Heart right ventricle (tissue), 16 donors: ENCODE measurements at places on chromosomes 16 and 17.

- H3K4me3 ChIP-seq = no peak overlapping the region
- H3K4me1 ChIP-seq = no peaks in the 10 kb centered on the region
- H3K27me3 ChIP-seq = no peaks in the 10 kb centered on the region
Measured at GRCh38 chr17:65685110-65685509, 123.7 kb upstream of the AXIN2 start.

GRCh38 chr17:59669411-59669810 is 37.8 kb downstream of the PTRH2 start:
- H3K27me3 ChIP-seq = no peaks in the 10 kb centered on the region
- H3K36me3 ChIP-seq = peaks cover 55% of the 10 kb centered on the region
- no peak for DNase-seq
- no peak overlapping the region for H3K4me3 ChIP-seq
- peak overlapping the region; percentile 60 for H3K27ac ChIP-seq

DNA sequence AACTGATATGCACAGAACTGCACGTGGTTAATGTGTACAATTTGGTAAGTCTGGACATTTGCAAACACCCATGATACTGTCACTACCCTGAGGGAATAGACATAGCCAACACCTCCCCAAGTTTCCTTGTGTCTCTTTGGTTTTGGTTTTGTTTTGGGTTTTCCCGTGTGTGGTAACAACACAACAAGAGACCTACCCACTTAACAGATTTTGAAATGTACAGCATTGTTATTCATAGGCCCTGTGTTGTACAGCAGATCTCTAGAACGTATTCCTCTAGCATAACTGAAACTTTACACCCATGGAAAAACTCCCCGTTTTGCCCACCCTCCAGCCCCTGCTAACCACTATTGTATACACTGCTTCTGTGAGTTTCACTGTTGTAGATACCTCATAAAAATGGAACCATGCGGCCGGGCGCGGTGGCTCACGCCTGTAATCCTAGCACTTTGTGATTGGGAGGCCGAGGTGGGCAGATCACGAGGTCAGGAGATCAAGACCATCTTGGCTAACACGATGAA is 76.3 kb upstream of the TBC1D3K start:
- H3K27me3 ChIP-seq = peaks cover 16% of the 10 kb centered on the region
- H3K36me3 ChIP-seq = no peaks in the 10 kb centered on the region
- no peak overlapping the region for H3K4me3 ChIP-seq
- no peak for DNase-seq
- H3K4me1 ChIP-seq = peaks cover 12% of the 10 kb centered on the region
- no peak overlapping the region for H3K27ac ChIP-seq

DNA sequence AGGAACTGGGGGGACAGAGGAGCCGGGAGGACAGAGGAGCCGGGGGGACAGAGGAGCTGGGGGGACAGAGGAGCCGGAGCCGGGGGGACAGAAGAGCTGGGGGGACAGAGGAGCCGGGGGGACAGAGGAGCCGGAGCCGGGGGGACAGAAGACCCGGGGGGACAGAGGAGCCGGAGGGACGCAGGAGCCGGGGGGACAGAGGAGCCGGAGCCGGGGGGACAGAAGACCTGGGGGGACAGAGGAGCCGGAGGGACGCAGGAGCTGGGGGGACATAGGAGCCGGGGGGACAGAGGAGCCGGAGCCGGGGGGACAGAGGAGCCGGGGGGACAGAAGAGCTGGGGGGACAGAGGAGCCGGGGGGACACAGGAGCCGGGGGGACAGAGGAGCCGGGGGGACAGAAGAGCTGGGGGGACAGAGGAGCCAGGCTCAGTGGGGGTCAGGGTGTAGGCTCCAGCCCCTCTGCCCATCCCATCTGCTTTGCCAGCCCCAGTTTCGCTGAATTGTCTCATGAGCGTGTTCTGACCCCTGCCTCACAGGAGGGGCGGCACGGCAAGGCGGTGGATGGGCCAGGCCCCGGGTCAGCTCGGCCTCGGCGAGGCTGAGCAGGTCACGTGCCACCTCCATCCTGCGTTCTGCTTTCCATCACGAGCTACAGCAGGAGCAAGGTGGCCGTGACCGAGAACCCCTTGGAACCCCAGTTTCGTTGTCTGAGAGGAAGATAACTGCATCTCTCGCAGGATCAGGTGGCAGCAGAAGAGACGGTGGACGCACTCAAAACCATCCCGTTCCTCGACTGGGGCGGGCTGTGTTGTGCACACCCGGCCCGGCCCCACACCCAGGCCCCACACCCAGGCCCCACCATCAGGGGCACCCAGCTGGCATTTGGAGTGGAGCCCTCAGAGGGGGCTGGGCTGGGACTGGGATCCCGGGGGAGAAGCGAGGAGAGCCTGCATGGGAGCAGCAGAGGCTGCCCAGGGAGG is 26.1 kb upstream of the CBFA2T3 start:
- peaks cover 53% of the 10 kb centered on the region for H3K27me3 ChIP-seq
- H3K36me3 ChIP-seq = no peaks in the 10 kb centered on the region
- no peak for DNase-seq
- peaks cover 16% of the 10 kb centered on the region for H3K4me1 ChIP-seq
- no peak overlapping the region for H3K27ac ChIP-seq
- H3K4me3 ChIP-seq = no peak overlapping the region
